T follicular helper cell (primary cell): ENCODE measurements at places on chromosomes 2 and 18.

DNA sequence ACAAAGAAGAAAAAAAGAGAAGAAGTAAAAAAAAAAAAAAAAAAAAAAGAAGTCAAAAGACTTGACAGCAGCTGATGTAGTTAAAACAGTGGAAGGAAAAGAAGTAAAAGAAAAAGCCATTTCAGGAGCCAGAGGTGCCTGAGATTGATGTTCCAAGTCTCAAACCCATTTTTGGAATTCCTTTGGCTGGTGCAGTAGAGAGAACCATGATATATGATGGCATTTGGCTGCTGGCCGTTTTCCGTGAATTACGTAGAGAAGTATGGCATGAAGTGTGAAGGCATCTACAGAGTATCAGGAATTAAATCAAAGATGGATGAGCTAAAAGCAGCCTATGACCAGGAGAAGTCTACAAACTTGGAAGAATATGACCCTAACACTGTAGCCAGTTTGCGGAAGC, 7.6 kb upstream of the CHST10 start:
- no peak for DNase-seq

DNA sequence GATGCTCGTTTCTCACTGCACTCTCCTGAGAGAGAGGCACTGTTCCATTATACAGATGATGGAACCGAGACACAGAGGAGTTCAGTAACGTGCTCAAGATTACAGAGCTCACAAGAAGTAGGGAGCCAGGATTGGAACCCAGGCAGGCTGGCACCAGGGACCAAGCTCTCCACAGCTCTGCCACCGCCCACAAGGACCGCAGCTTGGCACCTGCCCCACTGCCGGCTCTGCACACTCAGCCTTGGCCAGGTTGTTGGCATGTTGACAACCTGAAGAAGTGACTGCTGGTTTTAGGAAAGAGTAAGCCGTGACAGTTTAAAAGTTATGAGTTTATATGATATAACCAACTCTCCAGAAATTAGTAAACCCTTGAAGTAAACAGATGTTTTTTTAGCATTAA, 48.0 kb upstream of the ITM2C start:
- DNase-seq: no peak

GRCh38 chr2:224020523-224020922, 18.6 kb downstream of the SERPINE2 start:
- no peak for DNase-seq

- no peak for DNase-seq
These were observed 80.7 kb downstream of the CYRIA start for GRCh38 chr2:16584824-16585540.

GRCh38 chr2:148524519-148524919, 120.0 kb upstream of the EPC2 start:
- peak; percentile 51 for DNase-seq

DNA sequence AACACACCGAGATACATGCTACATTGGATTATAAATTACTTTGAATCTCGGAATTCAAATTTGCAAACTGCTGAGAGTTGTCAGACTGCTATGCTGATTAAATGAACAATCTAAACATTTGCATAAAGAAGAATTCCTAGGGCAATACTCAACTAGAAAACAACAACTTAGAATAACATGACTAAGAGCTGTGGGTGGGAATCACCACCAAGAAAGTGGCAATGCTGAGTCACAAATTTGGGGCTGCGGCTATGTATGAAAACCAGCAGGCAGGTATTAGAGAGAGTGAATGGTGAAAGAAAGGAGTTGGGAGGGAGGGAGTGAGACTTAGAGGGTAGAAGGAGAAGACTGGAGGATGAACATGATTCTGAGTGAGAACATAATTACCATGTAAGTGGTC, 559.5 kb downstream of the PIK3C3 start:
- no peak for DNase-seq
